Activated CD4-positive, alpha-beta T cell treated with anti-CD3 and anti-CD28 coated beads for 36 hours (primary cell): ENCODE measurements at places on chromosomes 16 and 17. TPM values are rescaled to one million over a fixed set of nuclear protein-coding genes. Genes with fewer than 3 reads are reported as not detected.

DNA sequence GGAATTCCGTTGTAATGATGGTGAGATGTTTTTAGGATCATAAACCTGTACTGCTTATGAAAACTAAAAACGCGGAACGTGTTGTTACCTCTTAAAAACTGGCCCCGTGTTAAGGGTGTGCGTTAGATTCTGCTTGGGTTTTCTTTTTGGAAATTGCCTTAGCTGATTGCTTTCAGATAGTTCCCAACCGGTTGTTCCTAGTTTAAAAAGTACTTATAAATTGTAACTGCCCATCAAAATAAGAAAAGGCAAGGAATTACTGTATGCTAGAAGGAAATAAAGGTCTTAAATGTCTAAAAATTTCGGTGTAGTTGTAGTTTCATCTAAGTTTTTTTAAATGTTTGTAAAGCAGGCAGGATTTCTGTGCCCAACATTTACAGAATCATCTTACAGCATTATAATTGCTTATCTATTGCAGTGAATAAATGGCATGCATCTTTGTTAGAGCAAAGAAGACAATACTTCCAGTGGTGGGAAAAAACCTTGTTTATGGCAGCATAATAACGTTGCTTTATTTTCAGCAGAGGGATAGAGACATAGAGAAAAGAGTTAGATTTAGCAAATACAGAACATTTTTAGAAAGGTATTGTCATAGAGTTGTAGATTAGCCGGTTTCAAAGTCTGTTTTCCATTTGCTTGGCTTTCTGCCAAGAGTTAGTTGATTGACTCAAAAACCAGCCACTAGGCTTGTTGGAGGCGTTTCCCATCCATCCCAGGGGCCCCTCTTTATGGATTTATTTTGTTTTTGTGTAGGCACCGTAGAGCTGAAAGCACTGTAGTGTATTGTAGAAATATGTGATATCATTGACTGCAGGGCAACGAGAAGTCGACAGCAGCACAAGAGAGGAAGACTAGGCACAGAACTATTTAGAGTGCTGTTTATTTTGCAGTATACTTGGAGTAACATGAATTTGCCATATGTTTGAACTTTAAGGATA is 1.7 kb downstream of the PPM1D start:
- H3K4me1 ChIP-seq = peaks cover 40% of the 10 kb centered on the region
- H3K27ac ChIP-seq = peak overlapping the region; percentile 79
- no peaks in the 10 kb centered on the region for H3K27me3 ChIP-seq
- H3K36me3 ChIP-seq = peaks cover 4% of the 10 kb centered on the region
- H3K4me3 ChIP-seq = peak overlapping the region; percentile 95
- peak; percentile 55 for DNase-seq

- peaks cover 2% of the 10 kb centered on the region for H3K27me3 ChIP-seq
- no peak overlapping the region for H3K27ac ChIP-seq
- no peaks in the 10 kb centered on the region for H3K4me1 ChIP-seq
These were observed 88.4 kb downstream of the CHD9NB start for GRCh38 chr16:52964290-52964689.

DNA sequence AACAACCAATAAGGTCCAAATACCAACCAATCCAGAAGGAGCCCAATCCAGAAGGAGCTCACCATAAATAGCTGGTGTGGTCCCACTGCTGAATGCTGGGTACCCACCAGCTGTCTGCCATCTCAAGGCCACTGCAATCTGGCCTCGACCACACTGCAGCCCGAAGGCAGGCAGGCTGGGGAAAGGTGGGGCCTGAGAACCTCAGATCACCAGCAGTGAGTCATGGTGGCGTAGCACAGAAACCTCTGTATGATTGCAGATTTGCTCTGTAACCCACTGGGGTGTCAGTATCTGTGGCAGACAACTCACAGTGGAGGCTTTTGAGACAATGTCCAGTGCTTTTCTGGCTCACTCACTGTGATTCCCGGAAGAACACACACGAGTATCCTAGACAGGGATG is 14.7 kb upstream of the CMTR2 start:
- no peak for DNase-seq
- H3K4me3 ChIP-seq = no peak overlapping the region
- peaks cover 22% of the 10 kb centered on the region for H3K27me3 ChIP-seq
- no peaks in the 10 kb centered on the region for H3K4me1 ChIP-seq

DNA sequence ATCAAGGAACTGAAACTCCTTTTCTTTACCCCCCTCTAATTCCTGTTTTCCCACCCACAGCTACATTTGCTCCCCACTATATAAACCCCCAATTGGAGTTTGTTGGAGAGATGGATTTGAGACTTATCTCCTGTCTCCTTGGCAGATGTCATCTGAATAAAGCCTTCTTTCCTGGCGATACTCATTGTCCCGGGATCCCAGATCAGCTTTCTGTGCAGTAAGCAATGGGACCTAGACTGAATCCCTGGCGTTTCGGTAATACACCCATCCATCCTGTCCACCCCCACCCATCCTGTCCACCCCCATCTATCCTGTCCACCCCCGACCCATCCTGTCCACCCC is 22.2 kb downstream of the QPRT start:
- DNase-seq = no peak
- no peaks in the 10 kb centered on the region for H3K27me3 ChIP-seq
- H3K4me3 ChIP-seq = no peak overlapping the region
- peaks cover 32% of the 10 kb centered on the region for H3K4me1 ChIP-seq
- H3K27ac ChIP-seq = no peak overlapping the region
- H3K36me3 ChIP-seq = peaks cover 3% of the 10 kb centered on the region

DNA sequence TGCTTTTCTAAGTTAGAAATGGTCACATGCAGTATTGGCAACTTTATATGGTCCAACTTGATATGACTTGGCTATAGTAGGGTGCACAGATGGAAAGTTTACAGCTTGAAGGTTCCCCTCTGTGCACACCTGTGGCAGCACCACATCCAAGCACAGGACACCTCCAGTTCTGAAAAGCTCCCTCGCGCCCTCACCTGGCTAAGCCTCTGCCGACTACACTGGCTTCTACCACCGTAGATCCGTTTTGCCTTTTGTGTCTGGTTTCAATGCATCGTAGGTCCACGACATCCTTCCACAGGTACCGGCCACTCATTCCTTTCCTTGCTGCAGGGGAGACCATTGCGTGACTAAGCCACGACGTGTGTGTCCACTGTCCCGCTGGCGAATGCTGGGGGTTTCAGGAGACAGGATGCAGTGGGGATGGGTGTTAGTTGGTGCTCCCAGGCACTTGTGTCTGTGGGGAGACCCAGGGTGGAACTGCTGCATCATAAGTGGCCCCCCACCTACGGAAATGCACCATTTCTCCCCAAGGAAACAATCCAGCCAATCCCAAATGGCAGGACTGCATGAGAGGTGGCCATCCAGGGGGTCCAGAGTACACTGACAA is 4.9 kb upstream of the RASD1 start:
- no peak overlapping the region for H3K27ac ChIP-seq
- H3K4me3 ChIP-seq = no peak overlapping the region
- H3K36me3 ChIP-seq = no peaks in the 10 kb centered on the region

DNA sequence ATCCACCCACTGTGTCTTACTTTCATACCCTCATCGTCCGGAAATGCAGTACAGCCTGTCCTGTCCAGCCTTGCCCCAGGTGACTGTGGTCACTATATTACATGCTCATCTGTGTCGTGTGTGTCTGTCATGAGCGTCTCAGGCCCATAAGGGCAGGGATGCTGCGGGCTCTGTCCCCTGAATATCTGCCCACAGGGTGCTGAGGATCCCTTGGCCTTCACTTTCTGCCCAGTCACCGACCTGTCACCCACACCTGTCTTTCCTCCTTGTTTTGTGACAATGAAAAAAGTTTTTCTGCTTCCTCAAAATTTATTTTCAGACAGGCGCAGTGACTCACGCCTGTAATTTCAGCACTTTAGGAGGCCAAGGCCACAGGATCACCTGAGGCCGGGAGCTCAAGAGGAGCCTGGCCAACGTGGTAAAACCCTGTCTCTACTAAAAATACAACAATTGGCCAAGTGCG is 1.4 kb upstream of the CTRB1 start:
- no peak overlapping the region for H3K27ac ChIP-seq
- no peaks in the 10 kb centered on the region for H3K27me3 ChIP-seq
- peaks cover 21% of the 10 kb centered on the region for H3K4me1 ChIP-seq
- no peaks in the 10 kb centered on the region for H3K36me3 ChIP-seq

- no peaks in the 10 kb centered on the region for H3K36me3 ChIP-seq
- H3K4me3 ChIP-seq = no peak overlapping the region
- no peak for DNase-seq
- no peak overlapping the region for H3K27ac ChIP-seq
- no peaks in the 10 kb centered on the region for H3K4me1 ChIP-seq
These were observed 485.4 kb downstream of the KCNJ2 start for GRCh38 chr17:70654706-70655105.

GRCh38 chr17:47883589-47884426 is 12.2 kb upstream of the SP2 start:
- H3K27me3 ChIP-seq = peaks cover 4% of the 10 kb centered on the region
- no peak overlapping the region for H3K27ac ChIP-seq
- peaks cover 37% of the 10 kb centered on the region for H3K4me1 ChIP-seq
- H3K4me3 ChIP-seq = no peak overlapping the region
- no peak for DNase-seq

DNA sequence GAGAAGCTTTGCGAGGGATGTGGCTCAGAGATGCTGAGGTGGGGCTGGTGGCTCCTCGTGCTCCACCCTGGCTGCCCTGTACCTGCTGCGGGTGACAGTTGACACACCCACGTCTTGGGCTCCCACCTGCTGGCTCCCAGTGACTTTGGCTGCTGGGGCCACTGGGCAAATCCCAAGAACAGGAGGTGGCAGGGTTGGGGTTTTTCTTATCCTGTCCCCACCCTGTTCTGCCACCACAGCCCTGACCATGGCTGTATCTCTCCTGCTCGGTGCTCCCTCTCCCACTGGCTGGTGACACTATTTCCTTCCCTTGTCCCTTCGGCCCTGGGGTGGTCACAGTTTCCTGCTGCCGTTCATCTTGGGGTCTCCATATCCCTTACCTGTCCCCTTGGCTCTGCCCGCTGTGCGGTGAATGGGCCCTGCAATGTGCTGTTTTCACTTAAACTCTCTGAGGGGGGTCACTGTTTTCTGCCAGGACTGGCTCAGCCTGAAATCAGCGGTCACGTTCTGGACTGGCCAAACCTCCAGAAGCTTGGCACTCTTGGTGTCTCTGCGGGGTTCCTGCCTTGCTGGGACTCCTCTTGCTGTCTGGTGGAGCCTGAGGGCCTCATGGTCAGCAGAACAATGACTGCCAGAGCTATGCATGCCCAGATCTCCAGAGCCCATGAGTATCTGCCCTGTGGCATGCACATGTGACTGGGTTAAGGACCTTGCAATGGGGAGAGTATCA is 144.2 kb downstream of the IRF8 start:
- no peak overlapping the region for H3K4me3 ChIP-seq
- H3K27me3 ChIP-seq = peaks cover 25% of the 10 kb centered on the region
- no peak for DNase-seq
- peaks cover 18% of the 10 kb centered on the region for H3K4me1 ChIP-seq

DNA sequence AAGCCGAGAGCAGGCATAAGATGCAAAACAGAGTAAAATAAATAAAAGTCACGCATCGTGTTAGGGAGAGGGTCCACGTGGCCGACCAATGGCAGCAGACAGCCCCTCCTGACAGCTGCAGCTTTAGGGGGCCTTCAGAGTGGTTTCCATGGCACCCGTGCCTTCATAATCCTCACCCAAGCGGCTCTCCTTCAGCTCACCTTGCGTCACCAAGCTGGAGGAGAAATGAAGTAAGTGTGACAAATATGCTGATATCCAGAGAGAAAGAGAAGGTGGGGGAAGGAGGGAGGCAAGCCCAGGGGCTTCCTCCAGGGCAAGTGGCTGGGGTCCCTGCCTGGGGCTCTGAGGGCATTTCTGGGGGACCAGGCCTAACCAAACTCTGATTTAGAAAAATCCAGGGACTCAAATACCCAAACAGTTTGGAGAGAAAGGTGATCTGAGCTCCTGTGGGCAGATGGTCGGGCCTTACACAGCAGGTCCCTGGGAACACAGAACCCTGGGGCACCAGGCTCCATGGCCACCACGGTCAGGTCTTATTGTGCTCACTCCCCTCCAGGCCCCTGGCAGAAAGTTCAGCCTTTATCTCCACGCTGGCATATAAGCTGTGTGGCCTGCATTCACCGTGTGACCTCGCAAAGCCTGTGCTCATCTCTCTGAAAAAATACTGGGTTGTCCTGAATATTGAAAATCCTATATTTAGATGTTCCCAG is 80.7 kb upstream of the TNRC6C start:
- no peak overlapping the region for H3K4me3 ChIP-seq
- H3K27me3 ChIP-seq = peaks cover 2% of the 10 kb centered on the region
- H3K4me1 ChIP-seq = peaks cover 70% of the 10 kb centered on the region

The OTOP2 gene
- total RNA-seq = not detected

The OR1F1 gene
- total RNA-seq = not detected
